Substantia nigra (tissue), 51 donors: ENCODE measurements at places on chromosomes 5 and 9.

DNA sequence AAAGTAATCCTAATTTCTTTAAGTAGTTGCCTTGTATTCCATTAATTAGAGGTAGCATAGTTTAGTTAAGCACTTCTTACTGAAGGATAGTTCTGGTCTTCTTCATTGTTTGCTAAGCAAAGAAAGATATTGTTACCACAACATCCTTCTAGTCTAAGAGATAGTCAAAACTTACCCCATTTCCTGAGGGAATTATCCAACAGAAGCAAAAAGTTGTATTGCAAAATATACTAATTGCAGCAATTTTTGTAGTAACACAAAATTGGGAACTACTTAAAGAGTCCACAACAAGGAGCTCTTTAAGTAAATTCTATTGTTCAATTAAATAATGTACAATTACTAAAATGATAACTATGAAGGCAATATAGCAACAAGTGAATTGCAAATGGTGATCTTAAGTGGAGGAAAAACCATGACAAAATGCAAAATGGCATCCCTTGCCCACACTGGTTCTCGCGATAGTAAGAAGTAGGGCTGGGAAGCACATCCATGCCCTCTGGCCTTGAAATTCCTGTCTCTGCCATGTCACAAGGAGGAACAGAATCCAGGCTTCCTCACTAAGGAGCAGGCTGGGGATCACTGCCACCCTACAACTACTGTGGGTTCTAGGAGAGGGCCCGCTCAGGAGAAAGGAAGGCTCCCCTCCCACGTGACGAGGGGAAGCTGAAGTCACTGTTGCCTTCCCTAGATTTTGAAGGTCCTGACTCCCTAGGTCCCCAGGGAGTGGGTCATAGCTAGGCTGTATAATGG is 23.3 kb upstream of the MEGF9 start:
- no peak for DNase-seq

DNA sequence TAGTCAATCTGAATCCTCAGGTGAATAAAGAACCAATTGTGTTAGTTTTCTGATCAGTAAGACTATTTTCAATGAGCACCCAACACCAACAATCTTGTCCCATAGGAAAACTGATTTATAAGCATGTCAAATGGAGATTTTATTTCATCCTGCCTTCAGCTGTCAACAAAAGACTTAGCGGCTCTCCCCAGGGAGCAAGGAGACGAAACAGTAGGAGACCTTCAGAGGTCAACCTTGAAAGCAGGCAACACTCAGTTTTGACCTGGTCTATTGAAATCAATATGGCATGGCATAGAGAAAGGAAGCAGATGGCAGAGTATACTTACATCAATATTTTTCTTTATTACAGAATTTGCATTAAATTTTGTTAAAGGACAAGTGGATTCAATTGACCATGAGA is 34.1 kb downstream of the ZNF622 start:
- DNase-seq: no peak

DNA sequence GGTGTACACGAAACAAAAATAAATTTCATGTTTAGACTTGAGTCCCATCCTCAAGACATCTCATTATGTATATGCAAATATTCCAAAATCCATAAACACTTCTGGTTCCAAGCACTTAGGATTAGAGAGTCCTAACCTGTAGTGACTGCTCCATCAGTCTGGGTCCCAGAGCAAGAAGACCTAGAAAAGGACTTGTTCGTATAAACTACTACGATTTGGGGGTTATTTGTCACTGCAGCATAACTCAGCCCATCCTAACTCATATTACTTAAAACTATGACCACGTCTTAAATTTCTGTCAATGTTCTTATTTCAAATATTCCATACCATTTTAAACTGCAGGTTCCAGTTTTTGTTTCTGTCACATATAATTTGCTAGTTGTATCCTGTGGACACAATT is 463.0 kb downstream of the AGTPBP1 start:
- no peak for DNase-seq

- DNase-seq: no peak
Measured at GRCh38 chr9:116320290-116320689, 166.7 kb downstream of the PAPPA start.

DNA sequence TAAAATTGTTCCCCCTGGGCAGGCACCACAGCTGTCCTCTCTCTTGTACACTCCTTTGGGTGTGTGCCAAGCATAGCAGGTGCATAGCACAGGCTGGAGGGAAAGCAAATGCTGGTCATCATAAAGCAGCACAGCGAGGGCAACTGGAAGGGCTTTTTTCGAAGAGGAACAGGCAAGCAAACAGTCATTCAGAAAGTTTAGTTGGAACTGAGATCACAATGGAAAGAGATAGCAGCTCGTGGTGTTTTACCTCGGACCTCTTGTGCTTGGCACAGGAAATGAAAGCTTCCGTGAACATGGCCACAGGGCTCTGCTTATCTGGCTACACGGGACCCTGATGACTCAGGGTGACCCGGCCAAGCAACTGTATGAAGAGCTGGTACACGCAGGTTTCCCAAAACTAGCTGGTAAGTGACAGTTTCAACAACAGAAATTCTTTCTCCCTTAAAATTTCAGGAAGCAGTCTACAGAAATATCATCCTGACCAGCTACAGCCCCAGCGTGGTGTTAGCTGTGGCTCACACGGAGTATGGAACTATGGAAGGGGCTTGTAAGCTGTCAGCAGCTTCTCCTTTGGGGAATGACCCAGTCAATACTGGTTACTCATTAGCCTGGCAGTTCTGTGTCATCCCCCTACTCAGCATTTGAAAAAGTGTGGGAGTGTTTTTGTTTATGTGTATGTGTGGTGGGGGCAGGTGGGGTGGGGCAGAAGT is 48.1 kb downstream of the POC5 start:
- no peak for DNase-seq

DNA sequence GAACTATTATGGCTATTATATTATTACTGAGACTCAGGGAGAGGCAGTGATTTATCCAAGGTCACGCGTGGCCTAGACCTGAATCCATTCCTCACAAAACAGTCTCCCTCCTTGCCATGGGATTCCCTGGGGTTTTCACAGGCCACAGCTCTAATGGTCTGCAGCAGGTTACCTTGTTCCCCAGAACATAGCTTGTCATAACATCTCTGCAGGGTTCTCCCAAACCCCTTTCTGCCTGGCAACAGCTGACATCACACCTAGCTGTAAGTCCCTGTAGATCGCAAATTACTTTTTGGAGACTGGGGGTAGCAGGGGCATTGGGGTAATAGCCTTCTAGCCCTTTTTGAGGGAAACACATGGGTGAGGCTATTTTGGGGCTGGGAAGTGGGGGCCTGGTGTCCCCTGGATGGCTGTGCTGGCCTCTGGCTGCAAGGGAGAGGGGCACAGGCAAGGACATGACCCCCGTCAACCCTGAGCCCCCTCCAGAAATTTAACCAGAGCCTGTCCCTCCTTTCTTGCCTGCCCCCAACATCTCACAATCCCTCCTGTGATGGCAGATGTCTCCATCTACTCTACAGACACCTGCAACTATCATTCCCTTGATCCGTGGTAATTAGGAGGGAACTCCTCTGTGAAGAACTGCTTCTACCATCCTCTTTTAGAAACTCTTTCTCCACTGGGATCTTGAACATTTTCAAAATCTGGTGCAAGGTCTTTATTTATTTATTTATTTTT is 1.3 kb downstream of the CD74 start:
- no peak for DNase-seq

DNA sequence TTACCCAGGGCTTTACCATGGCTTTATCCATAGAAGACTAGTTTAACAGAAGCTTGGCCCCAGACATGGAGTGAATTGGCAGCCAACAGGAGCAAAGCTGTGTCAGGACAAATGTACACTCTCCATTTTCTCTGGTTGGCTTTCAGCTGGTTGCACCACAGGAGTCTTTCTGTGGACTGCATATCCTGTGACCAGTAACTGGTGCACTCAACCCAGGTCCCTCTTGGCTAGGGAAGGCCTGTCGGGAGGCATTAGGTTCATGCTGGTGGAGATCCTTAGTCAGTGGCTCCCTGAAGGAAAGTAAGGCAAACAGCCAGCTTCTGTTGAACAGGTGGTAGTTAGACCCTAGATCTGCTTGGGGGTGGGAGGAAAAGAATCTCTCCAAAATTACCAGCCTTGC is 146.9 kb upstream of the TLX3 start:
- no peak for DNase-seq

- DNase-seq: no peak
Measured at GRCh38 chr9:84897362-84898094, 228.0 kb downstream of the NTRK2 start.

DNA sequence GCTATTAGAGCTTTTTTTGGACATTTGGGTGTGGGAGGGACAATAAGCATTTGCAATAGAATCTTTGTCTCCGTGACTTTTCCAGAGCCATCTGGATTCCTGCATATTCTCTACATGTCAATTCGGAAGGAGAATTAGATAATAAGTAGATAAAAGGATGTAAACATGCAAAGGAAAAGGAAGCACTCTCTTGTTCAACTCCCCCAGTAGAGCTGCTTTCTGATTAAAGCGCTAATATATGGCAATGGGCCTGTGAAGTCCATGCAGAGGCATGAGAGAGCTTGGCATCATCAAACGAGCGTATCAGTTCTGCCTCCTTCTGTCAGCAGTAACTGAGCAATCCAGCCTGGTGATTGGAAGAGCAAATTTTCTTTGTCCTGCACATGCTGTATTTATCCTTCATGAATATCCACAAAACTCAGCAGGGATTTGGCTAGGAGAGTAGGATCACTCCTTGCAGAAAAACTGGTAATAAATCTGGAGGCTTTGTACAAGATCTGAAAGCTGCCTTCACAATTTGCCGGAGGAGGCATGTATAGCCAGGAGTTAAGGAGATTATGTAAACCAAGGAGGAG is 1752.9 kb downstream of the MAT2B start:
- no peak for DNase-seq

DNA sequence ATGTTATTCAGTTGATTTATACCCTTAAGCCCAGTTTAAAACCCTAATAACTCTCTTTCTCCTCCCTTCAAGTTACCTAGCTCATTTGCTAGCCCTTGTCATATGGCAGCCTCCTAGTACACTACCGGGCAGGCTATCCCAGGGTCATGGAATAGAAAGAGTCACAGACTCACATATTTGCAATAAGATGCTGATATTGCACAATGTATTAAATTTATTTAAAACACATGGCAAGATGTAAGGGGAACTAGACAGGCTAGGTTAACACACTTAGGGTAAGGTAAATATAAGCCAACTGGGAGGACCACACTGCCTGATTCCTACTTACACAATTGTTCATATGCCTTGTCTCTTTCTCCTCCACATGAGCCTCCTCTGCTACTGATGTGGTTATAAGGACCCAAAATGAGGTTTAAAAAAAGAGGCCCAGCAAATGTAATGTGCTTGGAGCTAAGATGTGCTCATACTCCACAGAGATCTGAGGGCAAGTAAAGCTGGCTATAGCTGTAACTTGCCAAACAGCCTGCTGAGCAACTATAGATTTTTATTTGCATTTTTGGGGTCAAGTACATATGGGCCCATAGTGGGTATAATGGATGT is 130.0 kb downstream of the ENC1 start:
- no peak for DNase-seq

DNA sequence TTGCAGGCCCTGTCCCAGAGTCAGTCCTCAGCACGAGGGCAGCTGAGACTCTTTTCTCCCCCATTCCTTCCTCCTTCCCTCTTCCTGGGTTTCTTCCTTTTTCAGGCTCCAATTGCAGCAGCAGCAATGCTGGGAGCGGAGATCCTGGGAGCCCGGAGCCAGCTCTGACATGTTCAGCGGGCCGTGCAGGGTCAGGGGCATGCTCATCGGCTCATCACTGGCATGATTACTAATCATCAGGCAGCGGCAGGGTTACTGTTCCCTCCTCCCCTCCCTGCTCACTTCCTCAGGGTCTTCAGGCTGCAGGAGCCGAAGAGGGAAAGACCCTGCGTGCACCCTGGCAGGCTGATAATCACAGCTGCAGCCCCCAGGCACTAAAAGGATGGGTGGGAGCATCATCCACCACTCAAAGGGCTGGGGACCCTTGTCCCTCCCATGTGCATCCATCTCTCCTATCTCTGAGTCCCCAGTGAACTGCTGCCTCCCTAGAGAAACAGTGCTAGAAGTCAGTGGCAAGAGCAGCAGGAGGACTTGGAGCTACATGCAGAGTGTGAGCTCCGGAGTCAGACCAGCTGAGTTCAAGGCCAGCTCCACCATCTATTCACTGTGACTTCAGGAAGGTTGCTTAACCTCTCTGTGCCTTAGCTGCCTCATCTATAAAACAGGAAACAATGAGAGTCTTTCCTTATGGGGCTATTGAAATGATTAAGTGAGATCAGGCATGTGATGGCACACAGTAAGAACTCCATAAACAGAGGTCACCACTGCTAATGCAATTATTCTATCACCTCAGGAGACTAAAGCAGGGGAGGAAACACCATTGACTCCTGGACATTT is 7.8 kb upstream of the KCNIP1 start:
- no peak for DNase-seq

DNA sequence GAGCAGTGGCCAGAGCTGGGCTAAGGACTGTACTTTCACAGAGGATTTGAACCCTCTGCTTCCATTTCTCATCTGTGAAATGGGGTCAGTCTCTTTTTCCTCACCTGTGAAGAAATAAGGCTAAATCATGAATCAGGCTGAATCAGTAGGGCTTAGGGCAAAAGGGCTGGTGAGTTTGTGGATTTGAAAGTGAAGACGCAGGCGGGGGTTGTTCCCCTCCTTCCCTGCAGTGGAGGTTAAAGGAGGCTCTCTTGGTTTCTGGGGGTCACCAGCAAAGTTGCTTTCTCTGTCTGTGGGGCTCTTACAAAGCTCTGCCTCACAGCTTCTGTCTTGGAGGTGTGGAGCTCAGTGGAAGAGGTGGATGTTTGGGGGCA is 17.6 kb upstream of the NDST1 start:
- no peak for DNase-seq

DNA sequence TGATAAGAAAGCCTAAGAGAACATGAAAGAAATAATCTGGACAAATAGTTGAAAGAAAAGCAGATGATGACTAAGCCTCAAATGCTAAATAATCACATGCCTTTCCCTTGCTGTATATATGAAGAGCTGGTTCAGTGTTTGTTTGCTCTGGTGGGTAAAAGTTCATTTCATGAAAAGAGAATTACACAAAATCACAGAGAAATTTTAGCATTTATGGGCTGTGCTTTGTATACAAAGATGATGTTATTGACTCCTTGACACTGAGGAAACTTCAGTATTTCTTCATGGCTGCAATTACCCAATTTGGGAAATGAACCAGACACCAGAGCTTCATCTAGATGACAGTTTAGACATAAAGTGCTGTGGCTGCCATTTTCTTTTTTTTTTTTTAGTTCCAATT is 527.2 kb downstream of the NR2F1-AS1 start:
- DNase-seq: no peak

DNA sequence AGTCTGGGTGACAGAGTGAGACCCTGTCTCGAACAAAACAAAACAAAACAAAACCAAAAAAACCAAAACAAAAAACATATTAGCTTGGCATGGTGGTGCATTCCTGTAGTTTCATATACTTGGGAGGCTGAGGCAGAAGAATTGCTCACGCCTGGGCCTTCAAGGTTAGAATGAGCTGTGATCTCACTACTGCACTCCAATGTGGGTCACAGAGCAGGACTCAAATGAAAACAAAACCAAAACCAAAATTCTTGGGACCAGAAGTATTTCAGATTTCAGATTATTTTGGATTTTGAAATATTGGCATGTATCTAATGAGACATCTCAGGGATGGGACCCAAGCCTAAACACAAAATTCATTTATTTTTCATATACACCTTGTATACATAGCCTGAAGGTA is 80.2 kb downstream of the TMC1 start:
- no peak for DNase-seq

- no peak for DNase-seq
Measured at GRCh38 chr5:139285651-139286392, 7.7 kb upstream of the MATR3 start.

GRCh38 chr9:84285381-84285780 is 55.2 kb downstream of the SLC28A3 start:
- no peak for DNase-seq

GRCh38 chr9:98391867-98392266 is 136.4 kb upstream of the TBC1D2 start:
- no peak for DNase-seq
